ENCODE measurements at places on chromosomes 6 and 20. TPM values are rescaled to one million over a fixed set of nuclear protein-coding genes. Genes with fewer than 3 reads are reported as not detected.

The MEP1A gene
- total RNA-seq: not detected

GRCh38 chr6:34729631-34730470, 27.5 kb upstream of the SNRPC start:
- H3K27me3 ChIP-seq: no peaks in the 10 kb centered on the region
- H3K36me3 ChIP-seq: peaks cover 2% of the 10 kb centered on the region
- no peaks in the 10 kb centered on the region for H3K4me1 ChIP-seq
- no peak overlapping the region for H3K27ac ChIP-seq
- no peak overlapping the region for H3K4me3 ChIP-seq

DNA sequence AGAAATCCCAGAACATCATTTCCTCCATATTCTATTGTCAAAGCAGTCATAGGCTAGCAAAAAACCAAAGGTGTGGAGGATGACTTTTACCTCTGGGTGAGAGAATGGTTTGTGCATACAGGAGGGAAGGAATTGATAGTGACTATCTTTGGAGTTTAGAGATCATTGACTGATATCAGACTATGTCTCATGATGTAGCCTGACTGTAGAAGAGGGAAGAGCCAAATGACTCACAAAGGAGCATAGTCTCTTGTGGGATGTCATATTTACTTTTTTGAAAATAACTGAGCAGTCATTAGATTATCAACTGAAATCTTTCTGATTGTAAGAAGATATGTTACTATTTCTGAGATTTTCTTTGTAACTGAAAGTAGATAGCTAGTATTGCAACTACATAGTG, 158.5 kb downstream of the FLRT3 start:
- DNase-seq: no peak
- H3K27me3 ChIP-seq: no peaks in the 10 kb centered on the region
- H3K4me1 ChIP-seq: no peaks in the 10 kb centered on the region
- no peak overlapping the region for H3K27ac ChIP-seq
- no peaks in the 10 kb centered on the region for H3K36me3 ChIP-seq

GRCh38 chr20:51338692-51339440, 203.7 kb downstream of the NFATC2 start:
- DNase-seq: no peak
- no peak overlapping the region for H3K27ac ChIP-seq
- no peak overlapping the region for H3K4me3 ChIP-seq
- H3K27me3 ChIP-seq: peaks cover 3% of the 10 kb centered on the region

- DNase-seq: no peak
- no peaks in the 10 kb centered on the region for H3K36me3 ChIP-seq
Observed at GRCh38 chr6:156729248-156729647, 47.9 kb upstream of the ARID1B start.

GRCh38 chr20:20181322-20181721, 129.0 kb downstream of the CFAP61 start:
- no peaks in the 10 kb centered on the region for H3K36me3 ChIP-seq
- peaks cover 7% of the 10 kb centered on the region for H3K27me3 ChIP-seq
- H3K4me1 ChIP-seq: no peaks in the 10 kb centered on the region

GRCh38 chr6:52815167-52816092, 11.8 kb upstream of the GSTA1 start:
- no peak overlapping the region for H3K27ac ChIP-seq
- no peak overlapping the region for H3K4me3 ChIP-seq
- no peaks in the 10 kb centered on the region for H3K27me3 ChIP-seq
- H3K4me1 ChIP-seq: no peaks in the 10 kb centered on the region
- DNase-seq: peak; percentile 54

DNA sequence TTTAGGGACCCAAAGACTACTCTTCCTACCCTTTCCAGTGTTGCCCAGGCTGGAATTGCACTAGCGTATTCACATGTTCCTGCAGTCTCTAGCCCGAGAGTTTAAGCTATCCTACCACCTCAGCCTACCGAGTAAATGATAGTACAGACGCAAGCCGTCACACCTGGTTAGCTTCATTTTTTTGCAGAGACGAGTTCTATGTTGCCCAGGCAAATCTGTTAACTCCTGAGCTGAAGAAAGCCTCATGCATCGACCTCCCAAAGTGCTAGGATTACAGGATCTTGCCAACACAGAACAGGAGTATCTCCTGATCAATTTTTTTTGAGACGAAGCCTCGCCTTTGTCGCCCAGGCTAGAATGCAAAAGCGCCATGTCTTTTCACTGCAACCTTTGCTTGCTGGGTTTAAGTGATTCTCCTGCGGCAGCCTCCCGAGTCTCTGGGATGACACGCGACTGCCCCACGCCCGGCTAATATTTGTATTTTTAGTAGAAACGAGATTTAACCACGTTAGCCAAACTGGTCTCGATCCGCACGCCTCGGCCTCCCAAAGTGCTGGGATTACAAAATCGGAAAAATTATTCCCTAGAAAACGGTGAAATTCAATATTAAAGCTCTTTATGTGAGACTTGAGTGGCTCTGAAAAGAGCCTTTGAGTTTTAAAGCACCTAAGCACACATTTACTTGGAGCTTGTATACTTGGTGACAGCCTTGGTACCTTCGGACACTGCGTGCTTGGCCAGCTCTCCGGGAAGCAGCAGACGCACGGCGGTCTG, 128.5 kb downstream of the HFE start:
- peaks cover 26% of the 10 kb centered on the region for H3K4me1 ChIP-seq
- DNase-seq: peak; percentile 67
- no peak overlapping the region for H3K27ac ChIP-seq

- H3K27ac ChIP-seq: no peak overlapping the region
- H3K4me1 ChIP-seq: no peaks in the 10 kb centered on the region
- DNase-seq: no peak
- no peak overlapping the region for H3K4me3 ChIP-seq
Observed at GRCh38 chr20:23479043-23479442, 11.9 kb upstream of the CST8 start.

Data from activated CD8-positive, alpha-beta memory T cell treated with anti-CD3 and anti-CD28 coated beads, Interleukin-2, amount 10 ng/mL, durations not matched to agents 7 days and 5 days (primary cell).